Hematopoietic multipotent progenitor cell treated with erythropoietin and hydrocortisone succinate and interleukin-3 and kit ligand, for 6 days (in vitro differentiated cells): ENCODE measurements at places on chromosomes 7 and 10.

- no peak for DNase-seq
Observed at GRCh38 chr10:63763744-63764143, 242.5 kb downstream of the REEP3 start.

DNA sequence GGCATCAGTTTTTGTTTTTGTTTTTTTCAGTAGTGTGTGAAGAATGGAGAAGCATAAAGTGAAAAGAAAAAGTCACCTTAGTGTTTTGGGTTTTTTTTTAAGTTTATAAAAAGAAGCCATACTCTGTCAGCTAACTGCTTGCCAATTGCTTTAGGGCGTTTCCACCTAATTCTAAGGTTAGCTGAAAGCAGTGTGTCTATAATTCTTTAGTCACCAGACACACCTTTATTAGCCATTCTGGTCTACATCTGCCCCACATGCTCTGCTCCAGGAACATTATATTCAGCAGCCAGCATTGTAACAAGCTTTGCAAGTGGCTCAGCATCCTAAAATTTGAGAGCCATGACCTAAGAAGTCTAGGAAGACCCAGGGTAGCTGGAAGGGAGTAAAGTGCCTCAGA lies 14.1 kb upstream of the SLC16A12 start:
- no peak for DNase-seq

DNA sequence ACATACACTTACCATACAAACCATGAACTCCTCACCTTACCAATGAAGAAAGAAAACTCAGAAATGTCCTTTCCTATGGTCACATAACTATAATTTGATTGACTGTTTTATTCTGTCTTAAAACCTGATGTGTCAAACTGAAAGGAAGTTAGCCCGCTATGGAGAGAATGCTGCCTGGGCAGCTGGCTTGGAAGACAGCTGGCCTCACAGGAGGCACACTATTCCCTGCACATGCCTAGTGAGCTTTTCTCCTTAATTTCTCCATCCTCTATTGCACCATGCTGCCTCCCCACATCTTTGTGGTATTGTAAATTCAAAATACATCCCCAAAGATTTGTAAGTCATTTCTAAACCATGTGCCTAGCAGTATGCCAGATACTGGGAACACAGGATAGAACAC lies 163.3 kb downstream of the STK31 start:
- DNase-seq: no peak

DNA sequence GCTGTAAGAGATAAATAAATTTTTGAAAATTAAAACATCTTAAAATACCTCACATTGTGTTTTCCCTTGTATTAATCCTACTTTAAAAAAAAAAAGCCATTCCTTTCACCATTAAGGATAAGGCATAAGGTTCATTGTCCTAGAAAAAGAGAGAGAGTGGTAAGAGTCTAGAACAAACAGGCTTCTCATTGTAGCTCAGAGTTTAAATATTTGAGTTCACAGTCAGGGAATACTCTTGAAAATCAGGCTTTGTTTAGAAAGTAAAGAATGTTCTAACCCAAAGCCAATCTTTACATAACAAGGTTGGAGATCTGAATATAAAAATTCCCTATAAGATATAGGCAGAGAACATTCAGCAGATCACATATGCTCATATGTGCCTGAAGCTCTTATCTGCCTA lies 40.2 kb upstream of the TES start:
- no peak for DNase-seq

DNA sequence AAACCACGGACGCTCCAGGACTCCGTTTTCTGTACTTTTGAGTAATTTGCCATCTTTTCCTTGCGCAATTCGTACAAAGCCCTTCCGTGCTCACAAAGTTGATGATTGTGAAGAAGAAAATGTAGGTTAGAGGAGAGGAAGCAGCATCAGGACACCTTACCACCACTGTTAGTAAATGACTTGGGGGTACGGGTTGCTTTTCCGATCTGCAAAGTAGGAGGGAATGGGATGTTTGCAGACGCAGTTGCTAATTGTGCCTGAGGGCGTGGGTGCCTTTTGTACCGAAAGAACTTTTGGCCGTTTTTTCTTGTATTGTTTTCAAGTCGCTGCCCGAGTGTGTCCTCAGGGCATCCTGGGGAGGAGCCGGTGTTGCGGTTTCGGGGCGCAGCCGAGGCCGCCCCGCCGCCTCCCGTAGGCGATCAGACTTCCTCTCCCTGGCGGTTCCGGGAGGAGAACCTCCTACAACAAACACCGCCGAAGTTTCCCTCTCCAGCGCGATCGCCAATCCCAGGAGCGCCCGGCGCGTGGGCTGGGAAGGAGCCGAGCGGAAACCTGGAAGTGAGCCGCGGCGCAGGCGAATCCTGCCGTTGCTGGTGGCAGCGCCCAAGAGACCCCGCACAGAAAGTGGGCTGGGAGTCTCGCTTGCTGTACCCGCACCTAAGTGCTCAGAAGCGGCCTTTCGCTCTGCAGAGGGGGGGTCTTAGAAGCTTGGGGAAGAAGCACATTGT lies 1.0 kb downstream of the PRR15 start:
- peak; percentile 85 for DNase-seq

GRCh38 chr10:74418285-74418872 lies 267.4 kb downstream of the ADK start:
- peak; percentile 10 for DNase-seq

DNA sequence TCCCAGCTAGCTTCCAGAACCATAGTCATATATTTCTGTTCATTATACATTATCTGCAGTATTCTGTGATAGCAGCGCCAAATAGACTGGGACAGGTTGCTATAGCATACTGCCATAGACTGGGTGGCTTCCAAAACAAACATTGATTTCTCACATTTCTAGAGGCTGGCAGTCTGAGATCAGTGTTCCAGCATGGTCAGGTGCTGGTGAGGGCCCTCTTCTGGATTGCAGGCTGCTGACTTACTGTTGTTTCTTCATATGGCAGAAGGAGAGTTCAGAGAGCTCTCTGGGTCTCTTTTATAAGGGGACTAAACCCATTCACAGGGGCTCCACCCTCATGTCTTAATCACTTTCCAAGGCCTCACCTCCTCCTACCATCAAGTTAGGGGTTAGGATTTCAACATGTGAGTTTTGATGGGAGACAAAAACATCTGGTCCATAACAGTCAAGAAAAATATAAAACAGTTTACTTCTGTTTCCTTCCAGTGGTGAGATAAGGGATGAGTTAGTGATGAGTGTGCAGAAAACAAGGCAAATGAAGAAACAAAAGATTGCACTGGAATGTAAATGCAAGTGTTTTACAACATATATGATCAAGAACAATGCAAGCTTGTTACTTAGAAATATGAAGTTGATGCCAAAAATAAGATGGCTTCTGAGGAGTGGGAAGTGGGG lies 399.0 kb upstream of the C7orf33 start:
- DNase-seq: peak; percentile 65

DNA sequence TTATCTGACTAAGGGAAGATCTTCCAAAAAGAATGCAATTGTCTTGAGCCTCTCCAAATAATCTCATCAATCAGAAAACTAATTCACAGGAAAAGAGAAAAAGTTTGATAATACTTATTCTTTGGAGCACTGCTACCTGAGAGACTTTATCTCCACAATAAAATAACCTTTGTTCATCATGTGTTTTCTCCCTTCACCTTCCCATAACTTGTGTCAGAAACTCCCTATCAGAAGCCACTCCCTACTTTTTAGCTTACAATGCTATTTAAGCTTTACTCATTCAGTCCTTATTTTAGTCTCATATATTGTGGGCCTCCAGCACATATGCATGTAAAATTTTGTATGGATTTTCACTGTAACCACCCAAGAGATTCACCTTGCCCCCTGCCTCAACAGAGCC lies 998 bp downstream of the CYP3A43 start:
- DNase-seq: no peak

DNA sequence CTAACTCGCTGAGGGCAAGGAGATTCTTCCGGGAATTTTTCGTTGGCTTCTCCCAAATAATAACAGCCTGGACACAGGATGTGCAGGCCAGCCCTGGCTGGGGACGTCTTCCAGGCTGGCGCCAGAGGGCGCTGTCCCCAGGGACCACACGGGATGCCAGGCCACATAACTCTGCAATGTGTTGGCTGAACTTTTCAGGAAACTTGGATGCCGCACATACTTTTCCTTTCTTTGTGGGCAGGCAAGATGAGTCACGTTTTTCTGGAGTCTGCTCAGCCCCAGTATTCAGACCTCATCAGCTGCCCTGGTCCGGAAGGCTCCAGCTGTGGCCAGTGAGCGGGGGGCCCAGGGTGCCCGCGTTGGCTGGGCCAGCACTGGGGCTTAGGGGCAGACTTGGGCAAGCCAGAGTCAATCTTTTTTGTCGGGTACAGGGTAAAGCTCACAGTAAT lies 122.7 kb downstream of the PRKAG2 start:
- peak; percentile 49 for DNase-seq

DNA sequence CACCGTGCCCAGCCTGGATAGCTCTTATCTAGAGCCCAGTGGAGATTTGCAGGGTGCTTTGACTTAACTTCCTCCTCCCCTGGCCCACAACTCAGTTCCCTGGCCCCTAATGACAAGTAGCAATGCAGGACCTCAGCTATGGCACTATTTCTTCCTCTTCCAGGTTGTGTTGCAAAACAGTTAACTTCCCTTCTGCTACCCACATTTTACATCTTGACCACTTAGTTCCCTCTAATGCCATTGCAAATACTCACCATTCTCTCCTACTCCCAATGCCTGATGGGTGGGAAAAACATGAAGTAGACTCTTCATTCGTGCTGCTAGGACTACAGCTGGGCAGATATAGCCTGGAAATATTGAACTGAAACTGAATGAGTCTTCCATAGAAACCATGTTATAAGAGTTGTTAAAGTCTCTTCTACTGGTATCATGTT lies 39.1 kb upstream of the FGL2 start:
- DNase-seq: peak; percentile 63

- DNase-seq: no peak
Observed at GRCh38 chr10:72074574-72075375, 13.6 kb downstream of the SPOCK2 start.

DNA sequence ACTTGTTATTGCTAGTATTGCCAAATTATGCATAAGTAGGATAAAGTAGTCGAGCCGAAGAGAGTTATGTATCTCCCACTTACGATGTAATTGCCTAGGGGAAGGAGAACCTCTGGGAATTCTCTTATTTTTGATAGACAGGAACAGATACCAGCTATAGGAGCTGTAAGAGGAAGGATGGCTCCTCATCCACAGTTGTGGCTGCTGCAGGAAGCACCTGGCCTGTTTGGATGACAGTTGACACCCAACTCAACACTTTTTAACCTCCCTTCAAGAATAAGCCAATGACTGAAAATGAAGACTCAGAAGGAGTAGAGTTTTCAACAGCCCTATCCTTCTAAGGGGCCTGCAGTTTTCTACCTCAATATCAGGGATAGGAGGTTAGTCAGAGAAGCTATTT lies 6.3 kb downstream of the DYDC1 start:
- DNase-seq: no peak

DNA sequence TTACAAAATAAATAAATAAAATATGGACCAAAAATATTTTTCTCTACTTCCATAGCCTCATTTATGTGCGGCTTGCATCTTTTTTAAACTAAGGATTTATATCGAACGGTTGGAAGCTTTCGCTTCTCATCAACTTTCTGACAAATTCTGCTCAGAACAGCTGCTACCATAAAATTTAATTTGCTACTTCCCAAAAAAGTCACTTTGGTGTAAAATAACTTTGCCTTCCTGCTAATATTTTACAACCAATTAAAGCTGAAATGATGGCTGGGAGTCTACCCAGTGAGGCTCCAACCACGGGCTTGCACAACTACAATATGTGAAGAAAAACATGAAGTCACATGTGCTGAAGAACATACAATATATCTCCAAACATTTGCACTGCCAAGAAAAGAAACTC lies 253.1 kb upstream of the NEBL start:
- DNase-seq: no peak

DNA sequence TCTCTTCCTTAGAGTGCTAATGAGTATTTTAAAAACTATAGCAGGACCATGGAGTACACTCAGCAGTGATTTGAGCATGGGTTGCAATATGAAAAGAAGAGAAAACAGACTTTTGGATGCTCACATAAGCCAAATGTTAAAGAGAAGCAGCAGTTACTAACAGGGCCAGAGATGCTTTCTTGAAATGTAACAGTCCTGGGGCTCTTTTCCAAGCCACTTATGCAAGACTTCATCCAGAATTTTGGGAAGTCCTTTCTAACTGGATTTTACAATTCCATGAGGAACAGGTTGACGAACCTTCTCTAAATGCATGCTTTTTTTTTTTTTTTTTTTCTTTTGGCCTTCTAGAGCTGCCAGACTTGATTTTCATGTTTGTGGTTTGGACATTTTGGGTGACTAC lies 282.0 kb downstream of the SEC23IP start:
- no peak for DNase-seq

GRCh38 chr7:150904011-150904909 lies 51.9 kb downstream of the AOC1 start:
- DNase-seq: no peak
